ENCODE measurements at places on chromosomes 16 and 17.

GRCh38 chr16:56625140-56625942, at the start of gene MT1E:
MT1E (plus strand) TSS chr16:56625781; CDS start chr16:56625852, 71 bp downstream.
- peak; percentile 85 for DNase-seq

DNA sequence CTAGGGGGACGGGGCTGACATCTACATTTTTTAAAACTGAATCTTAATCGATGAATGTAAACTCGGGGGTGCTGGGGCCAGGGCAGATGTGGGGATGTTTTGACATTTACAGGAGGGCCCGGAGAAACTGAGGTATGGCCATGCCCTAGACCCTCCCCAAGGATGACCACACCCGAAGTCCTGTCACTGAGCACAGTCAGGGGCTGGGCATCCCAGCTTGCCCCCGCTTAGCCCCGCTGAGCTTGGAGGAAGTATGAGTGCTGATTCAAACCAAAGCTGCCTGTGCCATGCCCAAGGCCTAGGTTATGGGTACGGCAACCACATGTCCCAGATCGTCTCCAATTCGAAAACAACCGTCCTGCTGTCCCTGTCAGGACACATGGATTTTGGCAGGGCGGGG, 21.4 kb downstream of the ADAM11 start:
- DNase-seq: peak; percentile 36

DNA sequence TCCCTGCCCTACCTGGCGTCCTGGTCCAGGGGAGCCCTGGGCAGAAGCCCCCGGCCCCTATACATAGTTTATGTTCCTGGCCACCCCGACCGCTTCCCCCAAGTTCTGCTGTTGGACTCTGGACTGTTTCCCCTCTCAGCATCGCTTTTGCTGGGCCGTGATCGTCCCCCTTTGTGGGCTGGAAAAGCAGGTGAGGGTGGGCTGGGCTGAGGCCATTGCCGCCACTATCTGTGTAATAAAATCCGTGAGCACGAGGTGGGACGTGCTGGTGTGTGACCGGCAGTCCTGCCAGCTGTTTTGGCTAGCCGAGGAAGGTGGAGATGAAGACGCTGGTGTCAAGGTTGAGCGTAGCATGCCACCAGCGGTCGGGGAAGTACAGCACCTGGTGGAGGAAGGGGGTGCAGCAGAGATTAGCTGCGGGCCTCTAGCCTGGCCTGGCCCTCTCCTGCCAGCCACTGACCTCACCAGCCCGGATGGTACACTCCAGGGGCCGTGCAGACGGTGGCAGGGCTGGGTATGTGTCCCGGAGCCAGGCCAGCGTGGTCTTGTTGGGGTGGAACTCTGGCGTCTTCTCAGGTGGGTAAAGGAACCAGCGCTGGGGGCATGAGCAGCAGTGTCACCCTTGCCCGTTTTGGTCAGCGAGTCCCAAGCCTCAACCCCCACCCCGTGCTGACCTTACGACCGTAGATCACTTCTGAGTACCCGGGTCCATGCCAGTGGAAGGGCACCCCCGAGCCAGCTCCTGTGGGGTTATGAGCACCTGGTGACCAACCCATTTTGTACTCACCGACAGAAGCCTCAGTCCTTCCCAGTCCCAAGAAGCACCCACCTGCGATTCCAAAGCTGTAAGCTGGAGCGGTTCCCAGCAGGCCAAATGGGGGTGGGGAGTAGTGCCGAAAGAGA, 1.4 kb downstream of the JMJD8 start:
- DNase-seq: peak; percentile 57

- DNase-seq: no peak
Measured at GRCh38 chr16:51157698-51158097, 6.6 kb upstream of the SALL1 start.

GRCh38 chr17:56577190-56577842, 16.2 kb upstream of the NOG start:
- no peak for DNase-seq

- DNase-seq: no peak
Measured at GRCh38 chr16:79994418-79994817, 393.9 kb upstream of the MAF start.

GRCh38 chr17:82065193-82065637, 389 bp downstream of the DUS1L start:
- DNase-seq: peak; percentile 90

GRCh38 chr17:82120148-82120547, 22.1 kb upstream of the FASN start:
- DNase-seq: peak; percentile 29

GRCh38 chr16:88560714-88561484, 9.3 kb upstream of the ZC3H18 start:
- peak; percentile 88 for DNase-seq

DNA sequence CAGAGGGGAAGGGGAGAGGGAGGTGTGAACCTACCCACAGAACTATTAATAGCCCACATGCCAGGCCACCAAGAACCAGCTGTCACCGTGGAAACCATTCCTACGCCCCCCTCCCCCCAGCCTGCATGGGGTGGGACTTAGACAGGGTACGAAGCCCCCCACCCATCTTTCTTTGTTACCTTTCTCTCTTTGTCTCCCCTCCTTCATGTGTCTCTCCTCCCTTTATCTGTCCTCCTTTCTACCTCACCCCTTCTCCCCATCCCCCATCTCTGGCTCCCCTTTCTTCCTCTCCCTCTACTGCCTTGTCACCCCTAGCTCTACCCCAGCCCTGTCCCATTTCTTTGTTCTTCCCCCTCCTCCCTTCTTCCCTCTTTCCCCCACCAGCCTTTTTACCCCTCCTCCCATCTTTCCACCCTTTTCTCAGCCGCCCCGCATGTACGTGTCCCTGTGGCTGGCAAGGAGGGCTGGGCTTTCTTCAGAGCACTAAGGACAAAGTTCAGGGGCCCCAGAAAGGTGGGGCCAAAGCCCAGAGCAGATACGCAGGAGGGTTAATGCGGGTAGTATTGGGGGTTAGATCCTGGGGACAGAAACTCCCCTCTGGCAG, 8.0 kb downstream of the THRA start:
- DNase-seq: peak; percentile 43

DNA sequence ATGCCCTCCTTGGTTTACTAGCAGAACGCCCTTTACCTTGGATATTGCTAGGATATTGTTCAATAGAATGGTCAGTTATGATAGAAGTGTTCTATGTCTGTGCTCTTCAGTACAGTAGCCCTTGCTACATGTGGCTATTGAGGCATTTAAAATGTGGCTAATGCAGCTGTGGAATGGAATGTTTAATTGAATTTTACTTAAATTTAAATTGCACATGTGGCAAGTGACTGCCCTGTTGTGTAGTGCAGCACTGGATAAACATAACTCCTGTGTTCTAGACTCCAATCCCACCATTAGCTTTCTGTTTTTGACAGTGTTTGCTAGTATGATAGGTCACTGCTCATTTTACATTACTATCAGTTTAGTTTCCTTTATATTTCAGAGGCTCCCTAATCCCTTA, 29.9 kb downstream of the RAD51C start:
- no peak for DNase-seq

- DNase-seq: no peak
Measured at GRCh38 chr17:33438139-33438538, 145.0 kb upstream of the ASIC2 start.

GRCh38 chr16:15509593-15510535, 75.5 kb downstream of the BMERB1 start:
- DNase-seq: peak; percentile 60

DNA sequence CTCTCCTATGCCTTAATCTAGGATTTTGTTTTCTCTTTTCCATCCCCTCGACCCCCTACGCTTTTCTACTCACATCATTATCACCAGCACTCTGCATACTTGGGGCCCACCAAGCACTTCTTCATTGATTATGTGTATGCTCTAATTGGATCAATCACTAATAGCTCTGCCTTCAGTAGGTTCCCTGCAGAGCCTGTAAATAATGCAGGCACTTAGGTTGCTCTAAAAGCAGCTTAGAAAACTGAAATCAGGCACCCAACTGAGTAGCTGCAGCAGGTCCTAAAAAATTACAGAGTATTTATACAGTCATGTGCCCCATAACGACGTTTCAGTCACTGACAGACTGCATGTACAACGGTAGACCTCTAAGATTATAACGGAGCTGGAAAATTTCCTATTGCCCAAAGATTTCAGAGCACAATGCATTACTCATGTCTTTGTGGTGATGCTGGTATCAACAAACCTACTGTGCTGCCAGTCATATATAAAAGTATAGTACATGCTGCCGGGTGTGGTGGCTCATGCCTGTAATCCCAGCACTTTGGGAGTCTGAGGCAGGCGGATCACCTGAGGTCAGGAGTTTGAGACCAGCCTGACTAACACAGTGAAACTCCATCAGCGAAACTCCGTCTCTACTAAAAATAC, 280.4 kb downstream of the HS3ST3B1 start:
- no peak for DNase-seq

- peak; percentile 91 for DNase-seq
Measured at GRCh38 chr16:4624827-4625559, 367 bp downstream of the MGRN1 start.

DNA sequence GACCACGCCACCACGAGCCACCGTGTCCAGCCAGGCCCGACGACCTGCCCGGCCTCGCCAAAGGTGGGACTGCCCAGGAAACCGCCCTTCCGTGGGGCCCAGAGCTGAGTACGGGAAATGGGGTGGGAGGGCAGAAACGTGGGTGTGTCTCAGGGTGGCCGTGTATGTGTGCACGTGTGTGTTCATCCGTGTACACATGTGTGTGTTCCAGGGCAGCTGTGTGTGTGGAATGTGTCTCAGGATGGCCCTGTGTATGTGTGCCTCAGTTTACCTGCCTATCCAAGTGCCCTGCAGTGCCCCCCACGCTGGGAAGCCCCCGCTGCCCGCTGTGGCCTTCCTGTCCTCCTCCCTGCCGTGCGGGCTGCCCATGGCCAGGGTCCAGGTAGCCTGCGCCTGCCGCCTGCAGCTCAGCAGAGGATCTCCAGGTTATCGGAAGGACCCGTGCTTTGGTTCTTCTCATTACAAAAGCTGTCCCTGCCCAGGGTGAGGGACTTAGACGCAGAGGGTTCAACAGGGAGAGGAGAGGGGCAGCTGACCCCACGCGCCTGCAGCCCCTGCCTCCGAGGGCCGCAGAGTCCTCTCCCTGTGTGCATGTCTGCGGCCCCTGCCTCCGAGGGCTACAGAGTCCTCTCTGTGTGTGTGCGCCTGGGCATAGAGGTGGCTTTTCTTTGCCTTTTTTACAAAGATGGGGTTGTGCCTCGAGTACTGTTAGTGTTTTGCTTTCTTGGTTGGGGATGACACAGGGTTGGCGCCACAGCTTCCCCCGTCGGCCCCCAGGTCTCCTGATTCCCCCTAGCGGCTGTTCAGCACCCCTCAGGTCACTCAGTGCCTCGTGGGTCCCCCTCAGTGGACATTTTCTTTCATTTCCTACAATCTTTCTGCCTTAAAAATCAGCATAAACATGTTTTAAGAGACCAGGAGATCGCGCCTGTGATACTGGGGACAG, 23.6 kb downstream of the ZNF469 start:
- peak; percentile 92 for DNase-seq

GRCh38 chr16:3142770-3143169, 7.9 kb downstream of the ZNF213 start:
- no peak for DNase-seq

DNA sequence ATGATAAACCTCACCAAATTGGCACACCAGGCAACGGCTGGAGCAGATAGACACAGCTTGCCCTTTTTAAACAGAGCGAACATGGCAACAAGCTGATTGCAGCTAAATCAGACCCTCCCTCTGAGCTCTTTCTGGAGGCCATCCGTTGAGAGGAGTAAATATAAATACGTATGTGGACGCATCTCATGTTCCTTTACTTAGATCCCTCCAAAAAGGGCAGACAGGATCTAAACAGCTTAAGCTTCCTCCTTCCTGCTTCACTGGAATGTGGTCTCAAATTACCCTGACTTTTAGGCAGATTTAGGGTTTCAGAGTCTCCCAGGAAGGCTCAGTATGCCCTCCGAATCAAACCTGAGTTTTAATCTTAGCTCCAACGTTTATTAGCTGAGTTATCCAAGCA, 204.7 kb upstream of the GOT2 start:
- DNase-seq: peak; percentile 4

DNA sequence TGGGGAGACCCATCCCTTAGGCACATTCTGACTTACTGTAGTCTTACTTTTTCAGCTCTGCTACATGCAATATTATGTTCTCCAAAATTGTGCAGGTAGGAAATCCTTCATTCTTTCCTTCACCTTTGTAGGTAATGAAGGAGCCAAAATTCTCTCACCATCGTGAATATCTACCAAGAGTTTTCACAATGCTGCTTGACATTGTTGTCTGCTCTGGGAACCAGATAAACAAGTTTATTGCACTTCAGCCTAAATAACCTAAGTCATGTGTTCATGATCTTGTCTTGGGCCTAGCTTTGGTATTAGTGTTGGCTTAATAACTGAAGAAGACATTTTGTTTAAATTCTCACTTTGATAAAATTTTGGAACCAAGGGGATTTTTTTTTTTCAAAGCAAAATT, 110.8 kb upstream of the ELAC2 start:
- no peak for DNase-seq

DNA sequence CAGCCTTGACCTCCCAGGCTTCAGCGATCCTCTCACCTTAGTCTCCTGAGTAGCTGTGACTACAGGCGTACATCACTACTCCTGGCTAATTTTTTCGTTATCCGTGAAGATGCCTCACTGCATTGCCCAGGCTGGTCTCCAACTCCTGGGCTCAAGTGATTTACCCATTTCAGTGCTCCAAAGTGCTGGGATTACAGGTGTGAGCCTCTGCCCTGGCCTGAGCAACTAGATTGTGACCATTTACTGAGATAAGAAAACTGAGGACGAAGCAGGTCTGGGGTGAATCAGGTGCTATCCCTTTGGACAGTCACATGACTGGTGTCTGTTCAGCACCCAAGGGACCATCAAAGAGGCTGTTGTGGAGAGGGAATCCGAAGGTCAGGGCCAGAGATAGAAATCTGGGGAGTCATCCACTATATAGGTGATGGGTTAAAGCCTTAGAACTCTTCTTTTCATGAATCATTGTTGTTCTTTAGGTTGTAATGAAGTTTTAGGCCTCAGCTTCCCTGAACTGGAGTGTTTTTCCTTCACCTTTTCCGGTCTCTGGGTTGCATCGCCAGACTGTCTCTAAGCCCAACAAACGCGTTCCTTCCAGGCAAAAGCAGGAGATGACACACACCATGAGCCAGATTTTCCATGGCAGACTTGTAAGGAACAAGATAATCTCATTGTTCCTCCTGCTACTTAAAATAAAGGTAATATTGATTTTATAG, 62.5 kb downstream of the FTO start:
- no peak for DNase-seq

DNA sequence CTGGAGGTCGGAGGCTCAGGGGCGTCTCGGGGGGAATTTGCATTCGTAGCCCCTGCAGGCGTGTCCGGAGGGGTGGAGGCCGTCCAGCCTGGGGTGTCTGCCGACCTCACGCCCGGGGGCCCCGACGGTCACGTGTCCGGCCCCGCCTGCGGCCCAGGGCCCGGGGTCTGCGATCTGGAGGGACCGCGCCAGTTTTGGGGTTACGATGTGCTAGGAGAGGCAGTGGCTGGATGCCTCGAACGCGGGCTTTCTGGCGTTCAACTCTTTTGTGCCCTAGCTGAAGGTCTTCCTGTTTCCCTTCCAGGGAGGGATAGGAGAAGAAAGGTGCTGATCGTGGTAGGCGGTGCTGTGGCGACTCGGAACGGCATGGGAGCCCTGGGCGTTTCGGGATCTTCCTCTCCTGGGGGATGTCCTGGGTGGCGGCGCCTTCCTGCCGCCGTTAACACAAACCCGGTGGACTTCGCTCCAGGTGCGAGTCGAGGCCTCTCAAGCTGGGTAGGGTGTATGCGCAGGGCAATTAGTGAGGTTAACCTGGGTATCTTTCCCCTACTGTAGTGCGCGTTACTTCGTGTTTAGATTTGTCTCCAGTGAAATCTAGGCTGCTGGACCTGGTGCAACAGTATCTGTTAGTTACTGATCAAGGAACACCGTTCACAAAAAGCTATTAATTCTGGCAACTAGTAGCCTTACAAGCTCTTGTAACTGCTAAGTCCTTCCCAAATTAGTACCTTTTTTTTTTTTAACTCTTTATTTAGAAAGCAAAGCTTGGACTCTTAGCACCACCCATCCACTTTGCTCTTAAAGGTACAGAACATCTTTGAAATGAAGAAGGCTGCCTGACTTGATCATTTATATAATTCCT, 1.3 kb downstream of the AKAP1 start:
- peak; percentile 76 for DNase-seq
